CD4-positive, alpha-beta T cell treated with Interleukin-6 for 4 hours (primary cell): ENCODE measurements at places on chromosomes 12 and 14.

DNA sequence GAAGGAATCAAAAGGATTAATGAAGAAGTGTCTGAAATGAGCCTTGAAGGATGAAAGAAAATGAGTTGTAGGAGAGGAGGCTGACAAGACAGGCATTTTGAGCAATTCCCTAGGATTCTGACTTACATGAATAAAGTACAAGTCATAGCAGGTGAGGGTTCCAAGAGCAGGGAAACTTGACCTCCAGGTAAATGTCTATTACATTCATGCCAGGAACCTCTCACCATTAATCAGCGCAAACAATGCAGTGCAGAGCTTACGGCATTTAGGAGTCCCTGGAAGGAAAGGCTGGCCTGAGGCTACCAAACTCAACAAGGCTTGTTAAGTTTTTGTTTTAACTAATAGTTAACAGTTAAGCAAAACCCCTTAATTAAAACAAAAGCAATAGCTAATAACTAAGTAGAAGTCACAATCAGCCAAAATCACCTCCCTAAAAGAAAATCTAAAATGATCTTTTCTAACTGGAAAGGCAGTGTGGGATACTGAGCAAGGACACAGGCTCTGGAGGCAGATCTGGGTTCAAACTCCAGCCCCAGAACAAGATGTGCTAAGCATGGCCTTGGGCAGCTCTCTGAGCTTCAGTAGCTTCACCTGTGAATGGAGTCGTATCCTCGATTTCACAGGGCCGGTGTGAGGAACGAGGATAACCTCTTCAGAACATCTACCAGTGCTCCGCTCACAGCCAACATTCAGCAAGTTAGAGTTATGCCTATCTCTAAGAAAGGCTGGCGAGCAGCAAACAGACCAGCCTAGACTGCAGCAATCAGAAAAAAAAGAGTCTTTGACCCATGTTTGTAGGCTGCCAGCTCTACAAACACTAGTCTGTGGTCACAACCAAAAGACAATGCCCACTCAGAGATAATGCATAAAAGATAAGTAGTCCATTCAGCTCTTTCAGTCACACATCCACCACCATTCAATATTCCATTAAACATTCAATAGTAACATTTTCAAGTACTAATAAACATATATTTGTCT lies 16.9 kb downstream of the PPTC7 start:
- no peak for DNase-seq

DNA sequence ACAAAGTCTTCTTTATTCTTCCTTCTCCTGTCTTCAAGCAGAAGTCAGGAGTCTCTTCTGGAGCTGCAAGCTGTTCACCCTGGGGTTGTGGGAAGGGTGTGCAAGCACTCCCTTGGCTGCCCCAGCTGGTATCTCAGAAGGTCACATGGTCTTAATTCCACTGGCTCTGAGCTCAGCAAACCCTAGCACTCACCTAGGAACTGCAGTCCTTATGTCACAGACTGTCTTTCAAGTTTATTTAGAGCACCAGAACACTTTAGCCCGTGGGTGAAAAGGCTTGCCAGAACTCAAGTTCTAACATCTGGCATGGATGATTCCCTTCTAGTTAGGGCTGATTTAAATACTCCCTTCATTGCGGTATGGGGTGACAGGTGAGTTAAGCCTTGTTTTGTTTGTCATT lies 379.0 kb downstream of the CCER1 start:
- DNase-seq, result no peak

- no peak for DNase-seq
Measured at GRCh38 chr12:68261896-68262295, 8.5 kb upstream of the IL22 start.

DNA sequence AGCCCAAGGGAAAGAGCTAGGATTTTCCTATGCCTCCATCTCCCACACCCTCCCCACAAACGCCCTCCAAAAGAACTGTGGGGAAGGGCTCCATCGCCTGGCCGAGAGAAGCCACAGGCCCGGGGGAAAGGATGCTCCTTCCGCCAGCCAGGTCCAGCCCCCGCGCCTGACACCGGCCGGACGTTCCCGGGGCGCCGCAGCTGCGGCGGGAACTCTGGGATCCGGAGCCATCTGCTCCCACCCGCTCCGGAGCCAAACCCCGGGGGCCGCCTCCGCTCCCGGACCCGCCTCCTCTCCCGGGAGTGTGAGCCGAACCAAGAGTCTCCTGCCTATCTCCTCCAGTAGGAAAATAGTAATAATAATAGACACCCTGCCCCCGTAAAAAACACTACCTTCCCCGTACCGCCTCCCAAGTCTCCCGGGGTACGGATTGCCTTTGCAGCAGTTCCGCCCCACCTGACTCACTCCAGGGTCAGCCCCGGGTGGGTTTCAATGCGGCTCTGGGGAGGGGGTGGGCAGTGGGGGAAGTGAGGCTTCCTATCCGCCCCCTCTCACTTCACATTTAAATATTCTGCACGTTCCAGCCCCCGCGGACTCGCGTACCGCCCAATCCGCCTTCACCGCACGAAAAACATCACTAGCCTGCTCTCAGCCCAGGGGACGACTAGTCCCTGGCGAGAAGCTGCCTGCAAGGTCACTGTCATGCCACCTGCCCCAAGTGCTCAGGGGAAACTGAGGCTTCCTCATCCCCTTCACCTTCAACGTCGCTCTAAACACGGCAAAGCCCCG lies 2.4 kb downstream of the AGAP2 start:
- DNase-seq, result no peak

DNA sequence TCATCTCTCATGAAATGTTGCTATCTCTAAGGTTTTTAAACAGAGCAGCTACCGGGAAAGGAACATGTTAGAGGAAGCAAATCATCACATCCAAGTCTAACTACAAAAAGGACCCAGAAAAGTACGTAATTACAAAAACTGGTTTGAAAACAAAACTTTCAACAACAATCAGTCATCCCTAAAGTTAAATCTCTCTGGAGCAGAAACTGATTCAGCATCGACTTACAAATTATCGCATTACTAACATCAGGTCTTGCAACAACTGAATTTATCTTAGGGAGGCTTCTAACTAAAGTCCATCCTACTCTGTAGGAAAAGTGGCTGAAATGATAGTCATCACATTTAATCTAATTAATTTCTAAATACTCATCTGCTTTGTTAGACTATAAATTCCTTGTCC lies 137.0 kb downstream of the MED13L start:
- no peak for DNase-seq

- DNase-seq, result no peak
Measured at GRCh38 chr14:104891121-104891551, 26.1 kb downstream of the CEP170B start.

GRCh38 chr14:91177073-91178034 lies 63.5 kb downstream of the DGLUCY start:
- peak; percentile 79 for DNase-seq

GRCh38 chr14:95258754-95259593 lies 60.7 kb downstream of the CLMN start:
- DNase-seq, result no peak

- DNase-seq, result no peak
Measured at GRCh38 chr14:79077096-79077495, 906.9 kb downstream of the NRXN3 start.

DNA sequence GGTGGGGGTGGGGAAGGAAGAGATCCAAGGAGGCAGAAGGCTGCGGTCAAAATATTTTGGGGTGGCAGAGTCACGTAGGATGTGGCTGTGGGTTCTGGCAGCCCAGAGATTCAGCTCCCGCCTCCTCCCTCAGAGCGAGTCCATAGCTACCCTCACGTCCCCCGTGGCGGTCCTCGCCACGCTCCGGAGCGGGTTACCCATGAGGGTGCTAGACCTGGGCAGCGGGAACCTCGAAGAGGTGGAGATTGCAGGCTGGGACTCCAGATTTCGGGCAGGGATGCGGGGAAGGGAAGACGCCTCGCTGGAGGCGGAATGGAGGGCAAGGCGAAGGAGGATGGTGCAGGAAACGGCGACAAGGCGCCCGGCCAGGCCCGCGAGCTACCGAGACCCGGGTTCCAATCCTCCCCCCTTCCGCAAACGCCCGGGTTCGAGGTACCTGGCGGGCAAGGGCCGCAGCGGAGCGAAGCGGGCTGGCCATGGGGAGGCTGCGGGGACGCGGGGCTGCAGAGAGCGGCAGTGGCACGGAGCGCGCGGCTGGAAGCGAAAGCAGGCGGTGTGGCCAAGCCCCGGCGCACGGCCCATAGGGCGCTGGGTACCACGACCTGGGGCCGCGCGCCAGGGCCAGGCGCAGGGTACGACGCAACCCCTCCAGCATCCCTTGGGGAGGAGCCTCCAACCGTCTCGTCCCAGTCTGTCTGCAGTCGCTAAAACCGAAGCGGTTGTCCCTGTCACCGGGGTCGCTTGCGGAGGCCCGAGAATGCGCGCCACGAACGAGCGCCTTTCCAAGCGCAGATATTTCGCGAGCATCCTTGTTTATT lies 46.2 kb downstream of the BCAT1 start:
- no peak for DNase-seq

DNA sequence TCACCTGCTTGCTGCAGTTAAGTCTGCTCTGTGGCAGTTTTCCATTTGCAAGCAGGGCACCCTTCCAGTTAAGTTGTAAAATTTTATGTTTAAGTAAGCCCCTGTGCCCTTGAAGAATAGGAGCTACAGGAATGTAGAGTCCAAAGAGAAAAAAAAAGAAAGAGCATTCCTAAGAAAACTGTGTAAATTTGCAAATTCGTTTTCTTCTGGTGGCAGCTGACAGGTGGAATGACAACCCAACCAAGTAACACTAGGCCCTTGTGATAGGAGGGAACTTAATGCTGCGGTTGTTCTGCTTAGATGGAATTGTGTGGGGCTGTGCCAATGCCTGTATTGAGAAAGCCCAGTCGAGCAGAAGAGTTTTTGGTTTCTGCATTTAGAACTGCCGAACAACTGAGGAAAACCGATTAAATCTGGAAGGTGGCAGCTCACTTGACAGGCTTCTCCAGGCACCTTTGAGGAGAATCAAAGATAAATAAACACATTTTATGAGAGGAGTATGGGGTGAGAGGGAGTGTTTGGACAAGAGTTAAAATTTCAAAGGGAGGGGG lies 280.0 kb downstream of the RAD51B start:
- no peak for DNase-seq

DNA sequence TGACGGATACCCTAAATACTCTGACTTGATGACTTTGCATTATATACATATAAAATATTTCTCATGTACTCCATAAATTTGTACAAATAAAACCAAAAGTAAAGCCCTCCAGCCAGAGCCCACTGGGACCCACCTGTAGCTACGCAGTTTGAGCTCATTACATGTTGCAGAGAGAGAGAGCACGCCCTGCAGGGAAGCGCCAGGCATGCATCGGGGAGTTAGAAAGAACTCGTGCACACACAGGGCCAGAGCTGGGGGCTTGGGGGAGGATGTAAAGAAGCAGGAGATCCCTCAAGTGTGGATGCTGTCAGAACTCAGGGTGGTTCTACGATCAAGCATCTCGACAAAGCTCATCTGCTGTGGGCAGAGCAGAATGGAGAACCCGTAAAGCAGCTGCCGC lies 178.5 kb upstream of the RTL1 start:
- DNase-seq, result no peak

DNA sequence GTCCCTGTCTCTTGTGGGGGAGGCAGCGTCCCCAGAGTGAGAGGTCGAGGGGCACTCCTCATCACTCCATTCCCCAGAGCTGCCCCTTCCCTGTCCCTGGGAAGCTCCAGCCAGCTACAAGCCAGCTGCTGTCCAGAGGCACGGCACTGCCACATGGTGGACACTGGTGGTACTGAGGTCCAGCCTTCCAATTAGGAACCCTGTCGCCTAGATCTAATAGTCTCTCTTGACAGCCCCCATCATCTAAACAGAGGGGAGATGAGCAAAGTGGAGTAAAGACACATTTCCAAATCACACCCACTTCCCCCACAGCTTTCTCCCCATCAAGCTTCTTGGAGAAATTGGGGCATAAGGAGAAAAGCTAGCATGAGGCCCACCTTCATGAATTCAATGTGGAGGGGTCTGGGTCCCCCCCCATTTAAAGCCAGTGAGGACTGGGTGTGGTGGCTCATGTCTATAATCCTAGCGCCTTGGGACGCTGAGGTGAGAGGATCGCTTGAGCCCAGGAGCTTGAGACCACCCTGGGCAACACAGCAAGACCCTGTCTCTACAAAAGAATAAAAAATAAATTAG lies 2.1 kb upstream of the INHBE start:
- DNase-seq, result peak; percentile 49

- no peak for DNase-seq
Measured at GRCh38 chr12:126558810-126559209, 1493.6 kb downstream of the AACS start.

- peak; percentile 50 for DNase-seq
Measured at GRCh38 chr12:11719678-11720099, 70.2 kb downstream of the ETV6 start.

DNA sequence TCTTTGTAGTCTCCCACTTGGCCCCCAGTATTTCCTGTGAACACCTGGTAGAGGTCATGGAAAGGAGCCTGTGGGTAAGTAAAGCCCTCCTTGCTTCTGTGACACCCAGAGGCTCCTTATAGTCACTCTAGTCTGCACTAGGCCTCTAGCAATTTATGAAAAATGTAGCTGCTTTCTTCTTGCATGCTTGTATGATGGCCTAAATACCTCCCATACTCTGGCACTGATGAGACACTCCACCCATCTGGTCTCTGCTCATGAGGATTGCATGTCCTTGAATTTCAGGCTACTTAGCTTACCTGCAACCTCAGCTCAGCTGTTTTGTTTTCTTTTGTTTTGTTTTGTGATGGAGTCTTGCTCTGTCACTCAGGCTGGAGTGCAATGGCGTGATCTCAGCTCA lies 4.6 kb upstream of the A2ML1 start:
- DNase-seq, result no peak

DNA sequence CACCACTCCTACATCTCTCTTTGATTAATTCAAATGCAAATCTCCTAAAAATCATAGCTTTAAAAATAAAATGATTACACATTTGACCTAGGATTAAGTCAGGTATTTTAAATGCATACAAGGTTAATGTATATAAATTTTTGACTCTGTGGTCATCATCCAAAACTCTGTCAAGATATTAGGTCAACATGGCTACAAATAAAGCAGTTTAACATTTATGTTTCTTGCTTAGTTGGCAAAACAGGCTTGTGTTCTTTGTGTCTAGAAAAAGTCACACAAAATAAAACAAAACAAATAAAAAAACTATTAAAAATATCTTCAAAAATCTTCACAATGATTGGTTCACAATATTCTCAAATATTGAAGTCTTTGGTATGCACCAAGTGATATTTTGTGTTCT lies 473.2 kb downstream of the LRFN5 start:
- no peak for DNase-seq

- DNase-seq, result peak; percentile 53
Measured at GRCh38 chr14:106395456-106396050, 869.2 kb downstream of the TMEM121 start.

- DNase-seq, result no peak
Measured at GRCh38 chr14:70602254-70602653, 1.8 kb upstream of the MED6 start.

- DNase-seq, result no peak
Measured at GRCh38 chr14:60197629-60198303, 32.6 kb upstream of the DHRS7 start.

DNA sequence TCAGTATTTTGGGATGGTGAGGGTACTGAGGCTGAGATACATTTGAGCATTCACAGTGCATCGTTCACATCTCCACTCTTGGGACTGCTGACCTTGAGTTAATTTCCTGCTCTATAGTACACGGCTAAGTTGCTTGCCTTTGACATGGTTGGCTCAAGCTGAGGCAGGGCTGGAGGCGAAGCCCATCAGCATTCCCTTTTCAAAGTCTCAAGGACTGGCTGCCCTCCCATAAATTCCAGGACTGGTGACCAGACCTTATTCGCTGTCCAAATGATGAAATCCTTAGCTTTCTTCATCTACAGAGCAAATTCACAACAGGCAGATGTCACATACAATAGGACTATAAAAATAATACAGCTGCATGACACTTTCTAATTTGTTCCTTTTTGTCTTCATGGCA lies 85.9 kb downstream of the SSPN start:
- DNase-seq, result no peak

GRCh38 chr14:72736786-72737559 lies 156.9 kb downstream of the DPF3 start:
- DNase-seq, result no peak
